MG63 (cell line): ENCODE measurements at places on chromosomes 3 and 15.
A peak's percentile ranks its signal among the peaks of the same experiment; 100 is the strongest.

- DNase-seq: no peak
Observed at GRCh38 chr3:107911337-107912000, 179.4 kb downstream of the CD47 start.

DNA sequence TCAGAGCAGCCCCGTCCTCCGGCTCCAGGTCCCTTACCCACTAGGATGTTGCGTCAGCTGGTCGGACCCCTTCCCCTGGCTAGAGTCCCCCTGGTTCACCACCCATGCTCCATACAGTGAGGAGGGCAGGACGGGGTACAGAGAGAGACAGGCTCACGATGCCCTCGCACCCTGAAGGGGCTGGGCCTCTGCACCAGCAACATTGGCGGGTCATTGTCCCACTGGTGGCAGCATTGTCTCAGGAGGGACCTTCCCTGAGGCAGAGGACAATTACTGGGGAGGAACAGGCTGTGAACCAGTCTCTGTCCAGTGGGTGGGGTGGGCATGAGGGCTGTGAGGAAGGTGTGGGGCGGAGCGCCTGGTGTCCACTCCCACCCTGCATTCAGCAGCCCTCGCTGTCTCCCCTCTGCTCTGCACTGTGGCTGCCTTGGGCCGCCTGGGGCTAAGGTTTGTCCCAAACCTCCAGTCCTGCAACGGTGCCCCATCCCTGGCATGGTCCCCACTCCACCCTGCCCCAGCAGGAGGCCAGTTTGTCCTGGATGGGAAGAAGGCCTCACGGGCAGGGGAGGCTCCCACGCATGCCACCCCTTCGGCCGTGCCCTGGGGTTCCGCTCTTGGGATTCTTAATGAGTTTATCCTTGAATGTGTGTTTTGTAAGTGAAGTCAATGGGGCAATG lies 48.0 kb upstream of the KLF13 start:
- DNase-seq: no peak

- no peak for DNase-seq
Observed at GRCh38 chr3:13237776-13238490, 164.7 kb upstream of the IQSEC1 start.

GRCh38 chr3:196081002-196081833 lies 672 bp downstream of the TFRC start:
- DNase-seq: peak; percentile 71

GRCh38 chr15:48924528-48925393 lies 39.0 kb downstream of the SHC4 start:
- no peak for DNase-seq

DNA sequence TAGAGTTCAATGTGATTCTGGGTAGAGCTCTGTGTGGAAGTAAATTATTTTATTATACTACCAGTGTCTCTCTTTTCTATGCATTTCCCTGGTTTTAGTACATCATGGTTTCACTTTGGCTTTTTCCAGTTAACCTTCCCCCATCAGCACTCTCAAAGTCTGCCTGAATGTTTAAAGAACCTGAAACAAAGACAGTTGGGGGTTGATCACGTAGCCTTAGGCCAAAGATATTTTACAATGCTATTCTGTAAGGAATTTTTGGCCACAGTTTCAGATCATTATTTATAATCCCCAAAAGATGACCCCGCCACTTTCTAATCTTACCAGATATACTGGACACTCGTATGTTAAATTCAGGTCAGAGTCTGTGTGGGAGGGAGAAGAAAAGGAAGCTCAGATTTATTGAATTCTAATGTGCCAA lies 156.3 kb upstream of the TMC3 start:
- no peak for DNase-seq

DNA sequence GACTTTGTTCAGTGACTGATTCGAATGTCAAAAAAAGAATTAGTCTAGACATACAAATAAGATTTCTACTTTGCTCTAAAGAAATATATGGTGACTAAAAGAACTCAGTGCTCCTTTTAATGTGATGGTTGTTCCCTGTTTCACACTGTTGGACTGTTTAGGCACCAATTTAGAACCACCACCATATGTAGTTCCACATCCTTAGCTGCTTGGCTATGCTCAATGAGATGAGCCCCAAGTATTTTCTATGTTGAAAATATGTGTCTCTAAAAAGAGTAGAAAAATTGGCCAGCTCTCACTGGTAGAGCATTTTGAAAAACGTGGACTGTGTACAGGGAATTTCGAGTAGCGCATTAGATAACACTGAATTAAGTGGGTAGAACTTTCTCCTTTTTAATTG lies 167.3 kb downstream of the GOLIM4 start:
- DNase-seq: no peak

GRCh38 chr3:78977073-78977472 lies 790.7 kb downstream of the ROBO1 start:
- no peak for DNase-seq

DNA sequence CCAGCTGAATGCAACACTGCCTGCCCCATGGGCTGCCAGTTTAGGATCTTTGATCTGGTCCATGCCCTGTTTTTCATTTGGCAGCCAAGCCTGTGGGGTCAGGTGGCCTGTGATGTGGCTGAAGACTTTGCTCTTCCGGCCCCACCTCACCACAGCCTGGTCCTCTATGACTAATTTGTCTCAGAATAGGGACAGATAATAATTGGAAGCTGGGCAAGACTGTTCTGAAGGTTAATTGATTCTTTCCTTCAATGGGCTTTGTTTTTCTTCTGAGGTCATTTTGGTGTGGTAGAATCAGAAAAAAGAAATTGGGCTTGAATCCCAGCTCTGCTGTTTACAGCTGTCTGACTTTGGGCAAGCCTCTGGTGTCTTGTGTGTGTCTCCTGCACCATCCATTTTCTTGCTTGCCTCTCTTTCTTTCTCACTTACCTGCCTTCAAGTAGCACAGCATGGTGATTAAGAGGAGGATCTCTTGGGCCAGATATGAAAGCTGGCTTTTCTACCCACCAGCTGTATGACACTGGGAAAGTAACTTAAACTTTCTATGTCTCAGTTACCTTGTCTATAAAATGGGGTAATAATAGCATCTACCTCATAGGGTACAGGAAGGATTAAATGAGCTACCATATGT lies 24.2 kb downstream of the ABHD2 start:
- DNase-seq: peak; percentile 78

DNA sequence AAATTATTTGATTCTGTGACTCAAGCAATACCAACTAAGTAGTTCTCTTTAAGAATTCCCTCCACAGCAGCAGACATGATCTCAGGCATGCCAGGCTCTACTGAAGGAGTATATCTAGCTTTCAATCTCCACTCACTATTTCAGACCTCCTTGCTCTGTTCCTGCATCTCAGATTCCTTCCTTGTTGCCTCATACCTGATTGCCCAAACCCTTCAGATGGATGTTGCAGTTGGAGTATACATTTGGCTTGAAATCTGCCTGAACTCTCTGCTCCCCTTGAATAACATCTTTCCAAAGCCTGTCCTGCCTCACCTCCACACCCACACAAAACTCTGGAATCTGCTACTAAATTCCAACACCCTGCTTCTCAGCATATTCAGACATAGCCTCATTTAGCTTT lies 19.8 kb upstream of the TM4SF4 start:
- no peak for DNase-seq

DNA sequence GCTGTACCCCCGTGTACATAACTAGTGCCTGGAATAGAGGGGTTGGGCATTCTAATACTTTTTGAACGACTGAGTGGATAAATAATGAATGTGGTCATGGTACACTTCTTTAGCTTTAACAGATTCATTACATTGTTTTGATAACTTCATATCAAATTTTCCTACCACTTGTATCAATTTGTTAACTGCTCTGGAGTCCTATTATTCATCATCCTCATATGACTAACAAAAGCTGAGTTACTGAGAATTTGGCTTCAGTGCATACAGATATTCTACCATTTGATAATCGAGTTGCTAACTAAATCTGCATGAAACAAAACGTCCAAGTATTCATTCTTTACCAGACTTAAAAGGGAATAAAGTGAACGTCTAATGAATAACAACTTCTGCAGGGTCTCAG lies 31.7 kb downstream of the FRMD5 start:
- no peak for DNase-seq

DNA sequence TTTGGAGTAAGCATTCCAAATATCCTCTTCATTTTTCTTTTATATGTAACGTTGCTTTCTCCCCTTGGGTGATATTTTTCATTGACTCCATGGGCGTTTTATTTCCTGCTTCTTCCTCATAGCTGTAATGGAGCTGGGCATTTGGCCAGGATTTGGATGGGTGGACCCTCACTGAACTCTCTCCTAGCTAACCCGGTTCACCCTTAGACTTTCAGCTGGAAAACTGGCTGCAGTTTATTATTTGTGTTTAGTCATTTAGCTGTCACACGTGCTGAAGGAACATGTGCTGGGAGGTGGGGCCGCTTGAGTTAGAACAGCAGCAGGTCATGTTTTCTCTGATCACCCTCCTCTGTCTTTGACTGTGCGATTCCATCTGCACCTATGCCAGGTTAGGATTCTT lies 407.6 kb downstream of the ZIC1 start:
- DNase-seq: peak; percentile 55

DNA sequence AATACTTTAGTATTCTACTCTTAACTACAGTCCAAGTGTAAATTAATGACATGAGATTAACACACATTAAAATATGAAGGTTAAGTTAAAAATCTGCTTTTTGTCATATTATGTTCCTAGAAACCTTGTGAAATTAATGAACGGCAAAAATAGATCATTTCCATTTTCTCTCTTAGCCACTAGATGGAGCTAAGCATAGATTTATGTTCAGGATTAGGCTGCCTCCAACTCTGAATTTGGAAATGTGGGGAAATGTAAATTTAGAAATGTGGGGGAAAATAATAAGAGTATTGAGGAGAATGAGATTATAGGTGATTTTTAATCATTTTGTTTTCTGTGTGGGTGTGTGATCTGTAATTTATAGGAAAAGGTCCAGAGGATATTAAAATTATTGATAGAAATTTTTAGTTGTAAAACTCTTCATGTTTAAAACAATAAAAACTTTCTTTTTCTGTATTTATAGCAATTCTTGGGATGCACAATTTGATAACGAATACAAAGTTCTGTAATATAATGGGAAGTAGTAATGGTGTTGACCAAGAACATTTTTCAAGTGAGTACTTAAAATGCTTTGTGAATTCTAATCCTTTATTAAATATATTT lies 59.2 kb downstream of the TMOD3 start:
- no peak for DNase-seq

DNA sequence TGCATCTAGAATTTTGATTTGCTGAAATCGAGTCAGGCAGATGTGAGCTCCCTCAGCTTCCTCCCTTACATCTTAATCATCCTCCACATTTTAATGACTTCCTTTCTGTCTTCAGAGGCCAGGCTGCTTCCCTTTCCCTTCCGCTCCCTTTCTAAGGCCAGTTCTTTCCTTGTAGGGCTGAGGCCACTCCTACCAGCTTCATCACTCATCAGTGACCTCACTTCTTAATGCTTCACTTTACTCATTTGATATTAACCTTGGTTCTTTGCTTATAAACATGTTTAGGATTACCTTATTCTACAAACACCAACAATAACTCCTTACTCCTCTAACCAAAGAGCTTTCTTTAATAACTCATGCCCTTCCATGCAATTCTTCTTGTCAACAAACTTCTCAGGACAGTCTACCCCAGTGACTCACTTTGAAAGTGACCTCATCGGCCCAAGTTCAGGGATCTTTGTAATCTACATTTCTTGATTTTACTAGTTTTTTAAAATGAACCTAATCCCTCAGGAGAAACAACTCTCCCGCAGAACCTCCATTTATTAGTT lies 23.9 kb downstream of the ILDR1 start:
- no peak for DNase-seq

GRCh38 chr3:194944526-194944925 lies 258.8 kb downstream of the FAM43A start:
- DNase-seq: no peak

DNA sequence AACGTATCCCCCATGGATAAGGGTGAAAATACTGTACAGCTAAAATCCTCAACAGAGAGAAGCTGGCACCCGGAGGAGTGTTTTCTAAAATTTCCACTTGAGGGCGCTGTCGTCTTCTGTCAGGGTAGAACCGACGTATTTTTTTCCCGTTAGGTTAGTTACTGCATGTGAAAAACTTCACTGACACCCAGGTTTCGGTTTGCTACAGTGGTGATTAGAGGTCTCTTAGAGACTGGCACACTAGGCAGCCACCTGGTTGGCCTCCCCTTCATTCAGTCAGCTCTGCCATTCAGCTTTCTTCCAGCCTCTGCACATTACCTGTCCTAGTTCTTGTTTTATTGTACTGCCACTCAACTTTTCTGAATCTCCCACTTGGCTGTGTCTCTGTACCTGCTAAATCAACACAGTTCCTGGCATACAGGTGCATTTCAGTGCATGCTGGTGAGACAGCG lies 18.4 kb downstream of the CCK start:
- DNase-seq: peak; percentile 20

DNA sequence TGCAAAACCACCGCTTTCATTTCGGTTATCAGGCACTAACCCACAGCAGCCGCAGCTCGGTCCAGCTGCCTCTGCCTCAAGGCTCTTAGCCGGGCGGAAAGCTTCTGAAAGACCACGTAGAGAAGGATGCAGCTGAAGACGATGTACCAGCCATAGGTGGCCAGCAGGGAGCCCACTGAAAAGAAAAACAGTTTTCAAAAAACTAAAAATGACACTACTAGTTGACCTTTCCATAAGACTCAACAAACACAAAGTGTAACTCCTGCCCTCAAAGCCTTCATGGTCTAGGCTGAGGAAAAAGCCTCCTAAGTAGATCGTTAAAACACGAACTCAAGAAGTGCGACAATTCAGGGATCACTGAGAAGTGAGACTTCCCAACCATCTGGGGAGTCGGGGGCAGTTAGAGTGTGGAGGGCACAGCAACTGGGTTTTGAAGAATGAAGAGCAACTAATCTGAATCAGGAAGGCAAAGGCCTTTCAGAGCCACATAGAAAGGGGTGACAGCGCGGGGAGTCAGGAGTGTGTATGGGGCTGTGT lies 716 bp downstream of the SELENOS start:
- no peak for DNase-seq

GRCh38 chr15:33309602-33310276 lies 1.0 kb upstream of the RYR3 start:
- no peak for DNase-seq

DNA sequence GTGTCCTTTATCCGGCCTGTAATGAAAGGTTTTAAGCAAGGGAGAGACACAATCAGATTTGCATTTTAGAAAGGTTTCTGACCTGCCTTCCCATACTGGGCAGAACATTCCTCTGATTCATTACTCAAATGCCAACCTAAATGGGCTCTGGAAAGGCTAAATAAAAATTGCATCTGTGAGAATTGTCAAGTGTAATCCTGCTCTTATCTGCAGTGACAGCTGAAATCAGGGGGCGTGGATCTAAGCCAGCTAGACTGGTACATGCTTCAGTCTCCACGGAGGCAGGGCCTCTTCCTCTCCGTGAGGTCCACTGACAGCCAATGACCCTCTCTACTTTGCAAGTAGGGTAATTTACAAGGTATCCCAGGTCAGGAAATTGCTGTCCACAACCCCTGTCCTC lies 32.5 kb upstream of the MINAR1 start:
- no peak for DNase-seq
